CD4-positive, CD25-positive, alpha-beta regulatory T cell (primary cell): ENCODE measurements at places on chromosomes 7 and 10.

- DNase-seq: no peak
Observed at GRCh38 chr7:156473476-156474240, 166.9 kb upstream of the RNF32 start.

DNA sequence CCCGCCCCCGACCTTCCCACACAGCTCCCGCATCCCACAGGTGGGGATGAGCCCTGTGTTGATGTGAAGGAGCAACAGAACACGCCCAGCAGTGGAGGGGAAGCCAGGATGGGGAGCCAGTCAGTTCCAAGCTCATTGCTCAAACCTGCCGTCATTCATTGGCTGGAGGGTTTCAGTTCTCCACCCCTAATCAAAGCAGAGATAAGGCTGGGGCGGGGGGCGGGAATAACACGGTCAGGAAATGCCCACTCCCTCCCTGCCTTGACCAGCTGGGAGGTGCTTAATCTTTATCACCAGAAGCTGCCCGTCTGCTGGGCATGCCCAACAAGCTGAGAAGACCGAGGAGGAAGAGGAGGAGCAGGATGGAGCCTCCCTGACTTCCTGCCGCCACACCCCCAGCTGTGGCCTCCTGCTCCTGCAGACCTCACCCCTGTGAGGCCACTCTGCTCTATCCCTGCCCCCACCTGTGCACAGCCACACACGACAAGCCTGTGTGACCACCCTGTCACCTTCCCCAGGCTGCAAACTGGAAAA is 265.1 kb downstream of the ZEB1 start:
- no peak for DNase-seq

DNA sequence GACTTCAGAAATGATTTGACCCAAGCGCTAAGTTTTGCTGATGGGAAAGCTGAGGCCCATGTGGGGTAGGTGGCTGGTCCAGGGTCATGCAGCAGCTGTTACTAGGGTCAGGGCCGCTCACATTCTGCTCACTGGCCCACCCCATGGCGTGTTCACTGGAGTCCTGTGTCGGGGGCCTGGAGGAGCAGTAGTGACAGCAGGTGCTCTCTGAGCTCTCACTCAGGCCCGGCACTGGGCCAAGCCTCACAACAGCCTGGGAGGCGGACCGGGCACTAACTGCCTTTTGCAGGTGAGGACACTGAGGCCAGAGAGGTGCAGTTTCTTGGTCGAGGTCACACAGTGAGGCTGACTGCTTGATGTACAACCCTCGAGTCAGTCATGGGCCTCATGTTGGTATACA is 82.7 kb downstream of the GLRX3 start:
- no peak for DNase-seq

DNA sequence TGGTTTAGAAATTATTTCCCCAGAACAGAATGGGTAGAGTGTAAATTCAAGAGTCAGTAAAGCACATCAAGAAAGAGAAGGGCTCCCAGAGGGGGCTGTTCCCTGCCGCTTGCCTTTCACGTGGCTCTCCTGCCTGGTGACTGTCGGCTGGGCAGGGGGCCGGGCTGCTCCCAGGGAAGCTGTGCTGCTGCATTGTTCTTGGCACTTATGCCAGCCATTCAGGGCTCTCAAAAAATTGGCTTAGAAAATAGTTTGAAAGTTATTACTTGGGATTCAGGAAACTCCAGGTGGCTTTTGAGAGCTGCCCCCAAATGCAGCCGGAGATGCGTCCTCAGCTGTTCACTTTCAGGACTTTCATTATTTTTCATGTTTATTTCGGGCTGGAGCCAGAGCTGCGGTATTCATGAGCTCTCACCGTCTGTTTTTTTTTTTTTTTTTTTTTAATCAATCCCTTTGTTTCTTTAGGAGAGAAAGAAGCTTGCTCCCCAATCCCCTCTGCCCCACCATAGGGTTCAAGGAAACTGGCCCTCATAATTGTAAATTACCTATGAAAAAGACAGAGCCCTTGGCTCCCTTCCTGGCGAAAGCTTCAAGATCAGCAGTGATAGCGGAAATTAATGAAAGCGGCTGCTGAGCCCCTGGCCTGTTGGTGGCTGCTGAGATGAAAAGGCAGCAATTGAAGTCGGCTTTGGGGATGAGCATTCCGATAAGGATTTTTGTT is 94.1 kb downstream of the SORCS3 start:
- DNase-seq: no peak

DNA sequence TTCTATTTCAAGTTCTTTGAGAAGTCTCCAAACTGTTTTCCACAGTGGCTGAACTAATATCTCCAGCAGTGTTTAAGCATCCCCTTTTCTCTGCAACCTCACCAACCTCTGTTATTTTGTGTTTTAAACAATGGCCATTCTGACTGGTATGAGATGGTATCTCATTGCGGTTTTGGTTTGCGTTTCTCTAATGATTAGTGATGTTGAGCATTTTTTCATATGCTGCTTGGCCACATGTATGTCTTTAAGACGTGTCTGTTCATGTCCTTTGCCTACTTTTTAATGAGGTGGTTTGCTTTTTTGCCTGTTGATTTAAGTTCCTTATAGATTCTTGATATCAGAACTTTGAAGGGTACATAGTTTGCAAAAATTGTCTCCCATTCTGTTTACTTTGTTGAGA is 156.6 kb upstream of the IMMP2L start:
- DNase-seq: no peak

DNA sequence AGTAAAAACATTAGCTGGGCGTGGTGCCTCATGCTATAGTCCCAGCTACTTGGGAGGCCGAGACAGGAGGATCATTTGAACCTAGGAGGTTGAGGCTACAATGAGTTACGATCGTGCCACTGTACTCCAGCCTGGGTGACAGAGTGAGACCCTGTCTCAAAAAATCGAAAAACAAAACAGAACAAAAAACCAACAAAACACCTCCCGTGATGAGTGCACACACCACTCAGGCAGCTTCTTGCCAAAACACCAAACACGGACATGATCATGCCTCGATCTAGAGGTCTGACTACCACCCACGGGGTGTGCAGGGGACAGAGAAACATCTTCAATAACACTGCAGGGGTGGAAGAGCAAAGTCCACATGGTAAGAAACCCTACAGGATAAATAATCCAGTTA is 44.4 kb downstream of the AMZ1 start:
- no peak for DNase-seq

GRCh38 chr7:5824297-5824610 is 42.8 kb upstream of the RNF216 start:
- DNase-seq: peak; percentile 70

DNA sequence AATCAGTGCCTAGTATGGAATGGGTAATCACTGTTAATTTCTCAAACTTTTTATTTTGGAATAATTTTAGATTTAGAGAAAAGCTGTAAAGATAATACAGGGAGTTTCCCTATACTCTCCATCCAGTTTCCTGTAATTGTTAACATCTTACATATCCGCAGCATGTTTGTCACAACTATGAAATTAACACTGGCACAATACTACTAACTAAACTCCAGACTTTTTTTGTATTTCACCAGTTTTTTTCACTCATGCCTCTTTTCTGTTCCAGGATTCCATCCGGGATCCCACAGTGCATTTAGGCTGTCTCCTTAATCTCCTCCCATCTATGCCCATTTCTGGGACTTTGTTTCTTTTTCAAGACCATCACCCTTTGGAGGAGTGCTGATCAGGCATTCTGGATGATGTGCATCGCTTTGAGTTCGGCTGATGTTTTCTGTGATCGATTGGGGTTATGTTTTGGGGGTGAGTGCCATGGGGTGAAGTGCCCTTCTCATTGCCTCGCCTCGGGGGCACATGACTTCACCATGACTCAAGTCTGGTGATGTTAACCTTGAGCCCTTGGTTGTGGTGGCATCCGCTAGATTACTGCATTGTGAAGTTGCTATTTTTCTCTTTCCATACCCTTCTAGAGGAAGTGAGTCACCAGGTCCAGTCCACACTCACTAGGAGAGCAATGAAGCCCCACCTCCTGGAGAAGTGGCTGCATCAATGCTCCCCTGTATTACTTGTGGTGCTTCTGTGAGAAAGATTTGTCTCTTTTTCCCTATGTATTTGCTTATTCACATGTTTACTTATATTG is 43.9 kb upstream of the GRB10 start:
- DNase-seq: no peak

DNA sequence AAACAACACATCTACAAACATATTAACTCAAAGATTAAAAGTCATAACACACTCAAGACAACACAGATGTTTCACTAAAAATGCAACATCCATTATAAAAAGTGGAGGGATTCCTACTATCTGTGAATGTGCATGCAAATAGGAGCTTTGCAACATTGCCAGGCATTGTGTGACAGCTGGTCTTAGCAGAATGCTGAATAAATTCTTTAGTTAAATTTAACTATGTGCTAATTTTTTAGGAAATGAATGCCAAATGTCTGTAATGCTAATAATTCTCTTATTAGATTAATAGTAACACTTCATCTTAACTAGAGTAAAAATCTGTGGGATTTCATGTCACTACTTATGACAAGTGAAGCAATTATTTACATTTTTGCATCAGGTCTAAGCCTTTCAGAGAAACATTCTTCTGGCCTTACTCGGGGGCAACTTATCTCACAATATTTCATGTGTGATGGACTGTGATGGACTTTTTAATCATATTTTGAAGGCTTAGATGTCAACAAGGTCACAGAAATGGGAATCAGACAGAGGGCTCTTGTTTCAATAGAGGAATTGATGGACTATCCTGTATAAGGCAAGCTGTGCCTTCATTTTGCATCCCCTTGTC is 524.6 kb upstream of the KCND2 start:
- no peak for DNase-seq

GRCh38 chr7:1610678-1611302 is 41.0 kb upstream of the PSMG3 start:
- no peak for DNase-seq
